ENCODE measurements at places on chromosomes 7 and 10.

DNA sequence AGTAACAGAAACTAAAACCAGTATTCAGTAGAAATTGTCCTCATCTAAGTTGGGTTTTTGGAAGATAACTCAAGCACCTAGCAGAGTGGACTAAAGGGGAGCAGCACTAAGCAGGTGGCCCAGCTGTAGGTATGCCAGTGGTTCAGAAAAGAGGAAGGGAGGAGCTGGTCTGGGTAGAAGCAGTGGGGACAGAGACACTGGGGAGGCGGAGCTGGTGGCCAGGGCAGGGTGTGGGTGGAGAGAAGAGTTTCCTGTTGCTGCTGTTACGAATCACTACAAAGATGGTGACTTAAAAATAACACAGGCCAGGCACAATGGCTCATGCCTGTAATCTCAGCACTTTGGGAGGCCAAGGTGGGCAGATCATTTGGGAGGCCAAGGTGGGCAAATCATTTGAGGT is 136.2 kb downstream of the WDR11 start:
- DNase-seq: no peak

GRCh38 chr7:38632411-38632810 is 1.2 kb upstream of the AMPH start:
- DNase-seq: no peak

- no peak for DNase-seq
These were observed 213.4 kb downstream of the TAX1BP1 start for GRCh38 chr7:27953361-27953760.

- DNase-seq: no peak
These were observed 5.2 kb upstream of the C7orf33 start for GRCh38 chr7:148585399-148585798.

DNA sequence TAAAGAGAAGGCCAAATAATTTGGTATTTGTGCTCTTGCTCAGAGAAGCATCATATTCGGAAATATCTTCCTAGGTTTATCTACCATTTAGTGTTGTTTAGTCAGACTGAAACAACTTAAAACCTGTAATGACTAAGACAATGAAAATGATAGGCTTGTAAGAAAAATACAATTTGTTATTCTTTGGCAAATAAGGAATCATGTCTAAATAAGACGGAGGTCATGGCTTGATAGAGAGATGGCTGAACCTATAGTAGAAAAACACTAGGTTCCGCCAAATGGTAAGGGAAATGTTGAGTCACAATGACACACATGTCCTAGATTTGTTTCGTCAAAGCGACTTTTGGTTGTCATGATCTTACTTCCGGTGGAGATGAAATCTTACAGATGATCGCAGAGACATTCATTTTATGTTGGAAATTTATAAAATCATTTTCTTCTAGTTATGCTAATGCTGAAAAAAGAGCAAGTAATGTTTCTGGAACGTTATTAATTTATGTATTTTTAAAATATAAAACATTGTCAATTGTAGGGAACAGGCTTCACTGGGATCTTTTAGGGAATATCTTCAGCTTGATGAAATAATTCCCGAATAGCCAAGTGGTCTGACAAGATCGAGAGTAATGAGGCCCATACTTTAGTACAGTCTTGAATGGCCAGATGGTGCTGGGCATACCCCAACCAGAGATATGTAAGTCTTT is 1.0 kb downstream of the SRGN start:
- DNase-seq: no peak

DNA sequence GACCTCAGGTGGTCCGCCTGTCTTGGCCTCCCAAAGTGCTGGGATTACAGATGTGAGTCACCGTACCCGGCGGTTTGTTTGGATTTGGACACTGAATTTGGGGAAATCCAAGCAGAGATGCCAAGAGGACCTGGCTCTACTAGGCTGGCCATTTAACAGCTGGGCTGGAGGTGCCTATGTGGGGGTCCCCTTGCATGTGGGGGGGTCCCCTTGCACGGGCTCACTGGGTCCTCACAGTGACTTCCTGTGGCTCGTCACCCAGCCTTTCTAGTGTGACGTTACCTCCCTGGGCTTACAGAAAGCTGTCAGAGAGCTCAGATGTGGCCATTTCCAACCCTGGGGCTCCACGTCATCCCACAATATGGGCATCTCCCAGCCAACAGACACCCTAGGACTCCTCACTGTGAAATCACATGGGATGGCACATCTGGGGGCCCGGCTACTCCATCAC is 49.3 kb upstream of the GNA12 start:
- DNase-seq: no peak

DNA sequence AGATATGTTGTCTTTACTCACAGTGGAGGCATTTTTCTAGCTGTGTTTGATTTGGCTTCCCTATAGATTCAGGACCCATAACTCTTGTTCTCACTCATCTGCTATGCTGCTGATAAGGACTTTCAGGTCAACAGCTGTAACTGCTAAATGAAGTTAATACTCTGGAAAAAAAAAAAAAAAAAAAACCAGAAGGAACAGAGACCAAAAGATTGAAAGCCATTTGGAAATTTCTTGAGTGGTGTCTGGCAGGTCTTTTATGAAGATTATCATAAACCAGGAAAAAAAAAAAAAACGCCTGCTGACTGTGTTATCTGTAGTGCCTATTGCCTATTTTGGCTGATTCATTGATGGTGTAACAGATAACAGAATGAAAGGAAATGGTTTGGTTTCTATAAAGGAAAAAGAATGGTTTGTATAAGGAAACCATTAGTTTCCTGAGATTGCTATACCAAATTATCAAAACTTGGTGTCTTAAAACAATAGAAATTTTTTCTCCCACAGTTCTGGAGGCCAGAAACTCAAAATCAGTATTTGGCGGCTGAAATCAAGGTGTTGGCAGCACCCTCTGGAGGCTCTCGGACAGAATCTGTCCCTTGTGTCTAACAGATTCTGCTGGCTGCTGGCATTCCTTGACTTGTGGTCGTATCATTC is 60.5 kb upstream of the BET1 start:
- DNase-seq: no peak

DNA sequence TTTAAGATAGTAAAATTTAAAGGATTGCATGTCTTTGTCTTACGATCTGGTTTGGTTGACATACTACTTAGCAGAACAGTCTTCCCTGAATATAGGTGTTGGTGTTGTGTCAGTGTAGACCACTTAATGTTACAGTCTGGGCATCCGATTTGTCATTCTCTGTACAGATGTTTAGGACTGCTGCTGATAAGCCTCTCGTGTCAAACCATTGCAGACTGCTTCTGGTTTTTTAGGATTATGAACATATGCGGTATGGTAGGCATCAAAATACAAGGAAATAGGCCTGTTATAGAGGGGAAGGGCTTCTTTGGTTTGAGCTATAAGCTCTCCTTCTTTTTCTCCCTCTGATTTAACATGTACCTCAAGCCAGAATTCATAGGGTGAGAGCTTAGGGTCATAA is 7.4 kb downstream of the CYP3A43 start:
- no peak for DNase-seq

GRCh38 chr7:38677981-38678697 is 47.0 kb upstream of the AMPH start:
- DNase-seq: no peak

GRCh38 chr7:77710067-77710466 is 13.8 kb downstream of the RSBN1L start:
- DNase-seq: no peak

DNA sequence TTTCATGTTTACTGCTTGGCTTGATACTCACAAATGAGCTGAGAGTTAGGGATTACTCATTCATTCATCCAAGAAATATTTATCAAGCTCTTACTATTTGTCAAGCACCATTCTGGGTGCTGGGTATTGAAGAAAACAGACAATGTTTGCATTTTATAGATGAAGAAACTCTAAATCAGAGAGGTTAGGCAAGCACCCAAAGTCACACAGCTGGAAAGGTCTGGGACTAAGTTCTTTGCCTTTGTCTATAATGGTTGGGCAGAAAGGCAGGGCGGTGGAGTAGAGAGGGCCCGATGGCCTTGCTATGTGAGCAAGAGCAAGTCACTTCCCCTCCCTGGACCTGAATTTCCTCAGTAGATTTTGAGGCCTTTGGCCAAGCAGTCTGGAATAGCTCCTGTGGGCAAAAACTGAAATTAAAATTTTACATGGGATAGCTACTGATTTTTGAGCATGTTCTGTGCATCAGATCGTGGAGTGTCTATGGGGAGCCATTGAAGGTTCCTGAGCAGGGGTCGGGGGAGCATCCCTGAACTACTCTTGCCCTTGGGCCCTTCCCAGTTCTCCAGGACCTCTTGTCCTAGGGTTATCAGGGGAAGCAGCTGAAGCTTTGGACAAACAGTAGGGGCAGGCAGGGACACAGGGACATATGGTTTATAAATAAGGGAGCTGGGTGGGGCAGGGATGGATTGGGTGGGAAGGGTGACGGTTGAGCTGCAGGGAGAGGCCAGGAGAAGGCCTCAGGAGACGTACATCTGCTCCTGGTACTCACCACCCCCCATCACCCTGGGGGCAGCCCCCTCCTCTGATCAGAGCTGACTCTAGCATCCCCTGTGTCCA is 23.3 kb downstream of the AQP1 start:
- no peak for DNase-seq

DNA sequence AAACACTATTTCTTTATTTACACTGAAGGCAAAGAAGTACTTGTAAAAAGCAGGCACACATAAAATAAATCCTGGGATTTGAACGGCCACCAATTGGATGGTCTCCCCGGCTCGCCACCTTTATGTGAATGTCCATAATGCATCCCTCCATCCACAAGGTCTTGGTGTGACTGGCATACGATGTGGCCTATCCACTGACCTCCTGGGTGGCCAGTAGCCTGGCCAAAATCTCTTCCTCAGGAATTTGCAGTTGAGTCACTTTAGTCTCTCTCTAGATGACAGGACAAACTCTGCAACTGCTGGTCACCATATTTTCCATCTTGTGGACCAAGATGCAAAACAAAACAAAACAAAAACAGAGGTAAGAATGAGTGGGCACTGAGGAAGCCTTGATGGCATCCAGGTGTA is 39.1 kb downstream of the CDK1 start:
- DNase-seq: no peak

DNA sequence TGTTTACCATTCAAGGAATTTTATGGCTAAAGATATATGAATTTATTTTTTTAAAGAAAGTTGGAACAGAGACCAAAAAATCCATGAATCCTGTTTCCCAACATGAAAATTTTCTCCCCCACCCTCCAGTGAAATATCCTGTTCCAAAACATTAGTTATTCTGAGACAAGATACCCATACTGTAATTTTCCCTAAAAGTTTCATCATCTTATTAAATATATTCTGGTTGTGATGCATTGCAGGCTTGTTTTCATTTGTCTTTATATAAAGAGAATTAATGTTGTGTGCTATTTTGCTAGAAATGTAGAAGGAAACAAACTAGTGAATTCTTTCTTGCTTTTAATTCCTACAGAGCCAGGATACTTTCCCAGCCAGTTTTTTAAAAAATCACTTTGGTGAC is 106.6 kb downstream of the EXOC4 start:
- no peak for DNase-seq

DNA sequence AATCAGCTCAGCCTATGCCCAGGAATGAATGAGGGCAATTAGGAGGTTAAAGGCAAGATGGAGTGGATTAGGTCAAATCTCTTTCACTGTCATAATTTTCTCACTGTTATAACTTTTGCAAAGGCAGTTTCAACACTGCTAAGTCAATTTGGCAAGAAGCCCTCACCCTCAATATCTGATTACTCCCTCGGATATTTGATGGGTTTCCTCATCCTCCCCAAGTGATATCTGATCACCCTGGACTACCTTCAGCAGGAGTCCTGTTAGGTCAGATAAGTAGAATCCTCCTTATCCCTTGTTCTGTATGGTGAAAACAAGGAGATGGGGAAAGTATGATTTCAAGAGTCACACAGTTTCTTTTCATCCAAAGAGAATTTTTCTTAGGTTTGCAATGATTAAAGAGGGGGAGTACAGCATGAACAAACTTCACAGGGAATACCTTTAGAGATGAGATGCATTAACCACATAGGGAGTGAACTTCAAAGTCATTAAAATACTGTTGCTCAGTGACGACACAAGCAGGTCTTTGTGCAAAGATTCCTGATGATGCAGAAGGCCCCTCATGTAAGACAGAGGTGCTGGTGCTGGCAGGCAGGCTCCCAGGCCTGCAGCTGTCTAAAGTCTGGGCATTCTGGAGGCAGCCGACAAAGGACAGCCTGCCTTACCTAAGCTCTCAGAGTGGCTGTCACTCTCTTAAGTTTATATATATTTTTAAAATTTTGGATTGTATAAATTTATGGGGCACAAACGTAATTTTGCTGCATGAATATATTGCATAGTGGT is 75.4 kb upstream of the POM121L12 start:
- DNase-seq: no peak

DNA sequence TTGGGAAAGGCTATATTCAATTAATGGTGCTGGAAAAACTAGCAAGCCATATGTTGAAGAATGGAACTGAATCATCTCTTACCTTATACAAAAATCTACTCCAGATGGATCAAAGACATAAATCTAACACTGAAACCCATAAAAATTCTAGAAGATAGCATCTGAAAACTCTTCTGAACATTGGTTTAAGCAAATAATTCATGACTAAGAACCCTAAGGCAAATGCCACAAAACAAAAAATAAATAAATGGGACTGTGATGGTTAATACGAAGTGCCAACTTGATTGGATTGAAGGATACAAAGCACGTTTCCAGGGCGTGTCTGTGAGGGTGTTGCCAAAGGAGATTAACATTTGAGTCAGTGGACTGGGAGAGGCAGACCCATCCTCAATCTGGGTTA is 1130.0 kb downstream of the DNAJB9 start:
- DNase-seq: no peak

GRCh38 chr7:646487-646886 is 80.0 kb upstream of the DNAAF5 start:
- no peak for DNase-seq

- no peak for DNase-seq
These were observed 433.2 kb upstream of the MGMT start for GRCh38 chr10:129033790-129034272.

GRCh38 chr7:114531326-114531725 is 116.7 kb downstream of the FOXP2 start:
- no peak for DNase-seq

GRCh38 chr7:35694161-35694783 is 663 bp downstream of the HERPUD2 start:
- DNase-seq: no peak

- no peak for DNase-seq
These were observed 23.4 kb upstream of the ZC3HAV1 start for GRCh38 chr7:139132887-139133286.

DNA sequence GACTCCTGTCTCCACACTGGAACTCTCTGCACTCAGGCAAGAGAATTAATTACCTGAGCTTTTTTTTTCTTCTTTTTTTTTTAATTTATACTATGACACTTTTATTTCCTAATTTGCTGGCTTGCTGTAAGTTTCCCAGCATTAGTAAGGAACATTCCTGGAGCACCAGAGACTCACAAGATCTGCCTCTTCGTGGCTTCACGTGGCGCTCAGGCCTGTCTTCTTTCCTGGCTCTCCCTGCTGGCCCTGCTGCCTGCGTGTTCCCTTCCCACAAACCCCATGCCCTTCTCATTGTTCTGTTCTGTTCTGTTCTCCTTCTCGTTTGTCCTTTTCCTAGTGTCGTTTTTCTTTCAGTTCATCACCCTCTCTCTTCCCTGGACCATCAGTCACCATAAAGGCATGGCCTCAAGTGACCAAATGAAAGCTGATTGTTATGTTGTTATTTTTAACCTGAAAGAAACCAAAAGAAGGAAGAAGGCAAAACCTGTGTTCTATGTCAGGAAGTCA is 591.6 kb upstream of the PFKP start:
- no peak for DNase-seq

- no peak for DNase-seq
These were observed 96.9 kb upstream of the PPP2R2D start for GRCh38 chr10:131803860-131804425.
